Fibroblast of skin of abdomen (primary cell): ENCODE measurements at places on chromosomes 2 and 18.

DNA sequence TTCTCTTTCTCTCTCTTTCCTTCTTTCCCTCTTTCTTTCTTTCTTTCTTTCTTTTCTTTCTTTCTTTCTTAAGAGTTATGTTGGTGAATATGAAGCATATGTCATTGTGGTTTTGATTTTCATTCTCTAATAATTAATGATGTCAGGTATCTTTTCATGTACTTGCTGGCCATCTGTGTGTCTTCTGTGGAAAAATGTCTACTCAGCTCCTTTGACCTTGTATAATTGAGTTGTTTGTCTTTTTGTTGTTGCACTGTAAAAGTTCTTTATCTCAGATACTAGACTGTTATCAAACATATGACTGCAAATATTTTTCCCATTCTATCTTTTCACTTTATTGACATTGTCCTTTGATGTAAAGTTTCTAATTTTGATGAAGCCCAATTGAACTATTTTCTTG is 645.1 kb downstream of the CNTNAP5 start:
- no peak for DNase-seq

GRCh38 chr2:1644427-1644826 is 99.9 kb downstream of the PXDN start:
- DNase-seq = no peak

GRCh38 chr2:7835151-7835550 is 846.7 kb upstream of the ID2 start:
- no peak for DNase-seq

DNA sequence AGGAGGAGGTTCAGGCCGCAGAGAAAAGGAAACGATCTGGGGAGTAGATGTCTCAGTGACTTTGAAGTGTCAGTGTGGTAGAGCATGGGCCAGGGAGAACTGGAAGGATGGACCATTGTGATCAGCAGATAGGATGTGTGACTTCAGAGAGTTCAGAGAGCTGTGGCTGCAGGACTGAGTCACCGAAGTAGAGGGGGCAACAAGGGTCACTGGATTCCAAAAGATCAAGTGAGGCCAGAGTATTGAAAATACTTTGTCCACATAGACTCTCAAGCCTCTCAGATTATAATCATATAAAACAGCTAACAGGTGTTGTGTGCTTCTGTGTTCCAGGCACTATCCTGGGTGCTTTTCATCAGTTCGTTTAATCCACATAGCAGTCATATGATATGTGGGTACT is 99.4 kb downstream of the CRIM1 start:
- DNase-seq = no peak
